Lower lobe of right lung (tissue), 2 donors: ENCODE measurements at places on chromosomes 12 and 14. TPM values are rescaled to one million over a fixed set of nuclear protein-coding genes. Genes with fewer than 3 reads are reported as not detected.

DNA sequence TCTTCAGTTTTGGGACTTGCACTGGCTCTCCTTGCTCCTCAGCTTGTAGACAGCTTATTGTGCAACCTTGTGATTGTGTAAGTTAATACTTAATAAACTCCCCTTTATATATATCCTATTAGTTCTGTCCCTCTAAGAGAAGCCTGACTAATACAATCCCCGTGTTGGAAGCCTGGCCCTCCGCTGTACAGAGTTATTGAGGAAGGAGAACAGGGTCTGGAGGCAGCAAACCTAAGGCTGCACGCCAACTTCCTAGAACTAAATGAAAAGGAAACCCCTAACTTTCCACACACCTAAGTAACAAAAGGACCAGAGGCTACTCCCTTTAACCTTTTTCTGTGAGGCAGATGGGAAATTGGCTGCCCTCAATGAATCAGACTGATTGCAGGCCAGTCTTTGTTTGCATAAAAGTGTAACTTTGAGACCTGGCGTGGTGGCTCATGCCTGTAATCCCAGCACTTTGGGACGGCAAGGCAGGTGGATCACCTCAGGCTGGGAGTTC, 42.6 kb upstream of the LIMA1 start:
- DNase-seq: no peak

- no peak for DNase-seq
Observed at GRCh38 chr14:23566778-23567185, 809 bp downstream of the AP1G2 start.

- DNase-seq: no peak
Observed at GRCh38 chr14:36173161-36173560, 3.4 kb downstream of the PTCSC3 start.

- no peak for DNase-seq
Observed at GRCh38 chr12:85060916-85061315, 24.8 kb downstream of the LRRIQ1 start.

DNA sequence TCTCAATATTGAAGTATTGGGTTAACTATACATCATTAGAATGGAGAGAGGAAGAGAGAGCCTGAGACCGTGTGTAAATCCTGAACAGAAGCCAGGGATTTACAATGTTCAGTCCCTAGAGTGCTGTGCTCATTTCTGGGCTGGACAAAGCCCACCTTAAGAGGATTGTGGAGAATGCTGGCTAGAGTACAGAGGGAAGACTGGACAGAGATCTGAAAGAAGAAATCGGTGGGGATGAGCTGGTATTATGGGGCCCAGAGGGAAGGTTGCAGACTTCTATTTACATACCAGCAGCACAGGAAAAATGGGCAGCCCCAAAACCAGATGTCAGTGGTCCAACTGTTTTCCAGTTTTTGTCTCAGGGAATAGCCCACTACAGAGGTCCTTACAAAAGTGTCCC, 42.3 kb downstream of the RTN1 start:
- DNase-seq: no peak

- no peak for DNase-seq
Observed at GRCh38 chr12:121673013-121673511, 3.6 kb upstream of the MORN3 start.

GRCh38 chr12:100395811-100396210, 38.9 kb downstream of the SLC17A8 start:
- DNase-seq: no peak

GRCh38 chr14:52703225-52703624, 3.8 kb upstream of the PSMC6 start:
- no peak for DNase-seq

DNA sequence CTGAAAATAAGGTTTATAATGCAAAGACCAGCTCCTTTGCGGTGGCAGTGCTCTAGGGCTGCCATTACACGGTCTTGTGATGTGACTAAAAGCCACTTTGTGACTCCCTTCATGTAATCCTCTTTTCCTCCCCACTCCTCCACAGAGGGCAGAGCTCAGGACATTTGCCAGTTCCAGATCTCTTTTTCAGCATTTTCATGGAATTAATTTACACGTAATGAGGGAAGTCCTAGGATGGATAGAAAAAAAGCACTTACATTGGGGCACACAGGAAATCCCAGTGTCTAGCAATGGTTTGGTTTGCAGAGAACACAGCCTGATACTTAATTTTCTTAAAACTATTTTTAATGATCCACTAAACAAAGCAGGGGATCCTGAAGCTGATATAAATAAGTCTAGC, 17.5 kb upstream of the ATF1 start:
- DNase-seq: no peak

DNA sequence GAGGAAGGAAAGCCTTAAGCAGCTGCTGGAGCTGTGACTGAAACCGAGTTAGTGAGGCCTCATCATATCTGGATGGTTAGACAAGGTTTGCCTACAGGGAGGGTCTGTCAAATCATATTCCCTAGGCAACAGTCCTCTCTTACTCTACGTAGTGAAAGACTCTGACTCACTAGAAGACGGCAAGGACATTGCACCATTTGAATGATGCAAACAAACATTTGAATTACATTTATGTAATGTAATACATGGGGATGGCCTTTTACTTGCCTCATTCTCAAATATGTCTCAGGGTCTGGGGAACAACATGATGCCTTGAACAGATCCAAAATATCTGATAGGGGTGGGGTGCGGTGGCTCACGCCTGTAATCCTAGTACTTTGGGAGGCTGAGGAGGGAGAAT, 29.8 kb upstream of the STRAP start:
- no peak for DNase-seq

DNA sequence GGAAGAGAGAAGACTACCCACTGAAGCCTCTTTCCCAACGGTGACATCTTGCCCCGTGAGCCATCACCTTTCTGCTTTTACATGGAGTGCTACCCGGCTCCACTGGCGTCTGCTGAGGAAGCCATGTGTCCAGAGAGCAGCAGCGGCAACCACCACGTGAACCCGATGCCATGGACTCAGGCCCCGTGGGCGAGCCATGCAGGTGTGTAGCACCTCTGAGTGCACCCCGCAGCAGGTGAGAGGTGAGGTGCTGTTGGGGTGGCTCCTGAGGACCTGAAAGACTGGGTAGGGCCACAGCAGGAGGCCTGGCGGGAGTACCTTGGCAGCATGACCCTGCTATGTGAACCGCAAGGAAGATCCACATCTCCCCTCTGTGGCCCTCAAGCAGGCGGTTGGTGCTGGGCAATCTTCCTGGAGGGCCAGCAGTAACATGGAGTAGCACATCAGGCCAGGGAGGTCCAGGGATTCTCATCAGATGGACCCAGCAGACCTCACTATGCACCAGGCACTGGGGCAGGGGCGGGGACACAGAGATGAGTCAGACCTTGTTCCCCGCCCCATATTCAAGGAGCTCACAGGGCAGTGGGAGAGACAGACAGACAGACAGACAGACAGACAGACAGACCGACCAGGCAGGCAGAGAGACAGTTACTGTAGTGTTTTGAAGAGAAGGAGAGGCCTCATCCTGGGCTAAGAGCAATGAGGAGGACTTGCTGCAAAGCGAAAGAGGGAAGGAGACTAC, 129.6 kb downstream of the PAPOLA start:
- DNase-seq: no peak

DNA sequence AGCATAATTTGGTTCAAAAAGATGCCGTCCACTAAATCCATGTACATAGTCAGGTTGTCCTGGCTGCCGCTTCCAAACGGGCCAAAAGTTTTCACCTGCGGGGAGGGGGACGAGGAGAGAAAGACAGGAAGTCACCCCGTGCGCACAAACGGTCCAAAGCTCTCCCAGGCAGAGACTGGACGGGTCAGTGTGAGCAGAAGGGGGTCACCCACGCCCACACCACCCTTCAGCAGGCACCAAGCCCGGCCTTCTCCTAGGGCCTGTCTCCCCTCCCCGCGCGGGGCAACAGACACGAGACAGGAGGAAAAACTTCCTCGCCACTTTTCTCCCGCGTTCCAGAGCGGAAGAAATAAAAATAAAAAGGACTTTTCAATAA, 888 bp downstream of the CCDC88C start:
- peak; percentile 63 for DNase-seq

DNA sequence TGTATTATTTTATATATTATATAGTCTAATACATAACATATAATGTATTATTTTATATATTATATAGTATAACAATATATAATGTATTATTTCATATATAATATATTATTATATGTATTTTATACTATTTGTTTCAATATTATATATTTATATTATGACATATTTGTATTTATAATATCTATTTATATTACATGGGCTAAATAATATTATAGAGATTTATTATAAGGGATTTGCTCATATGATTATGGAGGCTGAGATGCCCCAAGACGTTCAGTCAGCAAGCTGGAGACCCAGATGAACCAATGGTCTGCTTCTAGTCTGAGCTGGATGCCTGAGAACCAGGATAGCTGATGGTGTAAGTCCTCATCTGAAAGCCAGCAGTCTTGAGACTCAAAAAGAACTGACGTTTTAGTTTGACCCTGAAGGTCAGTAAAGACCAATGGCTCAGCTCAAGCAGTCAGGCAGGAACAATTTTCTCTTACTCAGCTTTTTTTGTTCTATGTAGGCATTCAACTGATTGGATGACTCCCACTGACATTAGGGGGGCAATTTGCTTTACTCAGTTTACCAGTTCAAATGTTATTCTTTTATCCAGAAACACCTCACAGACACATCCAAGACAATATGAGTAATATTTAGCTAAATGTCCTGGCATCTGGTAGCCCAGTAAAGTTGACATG, 130.4 kb downstream of the FLRT2 start:
- DNase-seq: no peak

GRCh38 chr14:34796902-34797301, 78.3 kb downstream of the BAZ1A start:
- DNase-seq: no peak

GRCh38 chr14:67892466-67893100, 73.0 kb downstream of the RAD51B start:
- no peak for DNase-seq

- no peak for DNase-seq
Observed at GRCh38 chr12:85065837-85066482, 29.8 kb downstream of the LRRIQ1 start.

- no peak for DNase-seq
Observed at GRCh38 chr12:95385246-95386035, 88.5 kb upstream of the METAP2 start.

Gene CLEC4A
- total RNA-seq: 14.1 TPM

Gene TSPAN19
- total RNA-seq: 6.6 TPM

Gene A2ML1
- not detected for total RNA-seq

Gene SERPINA4
- total RNA-seq: not detected

Gene BICDL1
- 9.0 TPM for total RNA-seq

Gene RTL1
- total RNA-seq: not detected

Gene NPC2
- total RNA-seq: 670 TPM

Gene CCDC38
- 0.24 TPM for total RNA-seq
